ENCODE measurements at places on chromosomes 3 and 15.

DNA sequence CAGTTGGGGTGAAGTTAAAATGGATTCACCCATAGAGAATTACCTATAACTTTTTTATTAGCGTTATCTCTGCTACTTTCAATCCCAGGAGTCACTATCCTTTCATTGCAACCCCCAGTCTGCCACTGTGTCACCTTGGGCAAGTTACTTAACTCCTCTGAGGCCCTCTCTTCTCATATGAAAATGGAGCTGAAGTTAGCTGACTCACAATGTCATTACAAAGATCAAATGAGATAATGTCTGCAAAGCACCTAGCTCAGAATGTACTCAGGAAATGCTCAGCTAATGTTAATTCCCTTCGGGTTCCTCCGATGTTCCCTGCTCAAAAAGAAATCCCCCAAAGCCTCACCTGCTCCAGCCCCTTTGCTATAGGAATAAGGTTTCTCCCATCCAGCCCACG lies 50.0 kb downstream of the TRIM42 start:
- no peak for DNase-seq

DNA sequence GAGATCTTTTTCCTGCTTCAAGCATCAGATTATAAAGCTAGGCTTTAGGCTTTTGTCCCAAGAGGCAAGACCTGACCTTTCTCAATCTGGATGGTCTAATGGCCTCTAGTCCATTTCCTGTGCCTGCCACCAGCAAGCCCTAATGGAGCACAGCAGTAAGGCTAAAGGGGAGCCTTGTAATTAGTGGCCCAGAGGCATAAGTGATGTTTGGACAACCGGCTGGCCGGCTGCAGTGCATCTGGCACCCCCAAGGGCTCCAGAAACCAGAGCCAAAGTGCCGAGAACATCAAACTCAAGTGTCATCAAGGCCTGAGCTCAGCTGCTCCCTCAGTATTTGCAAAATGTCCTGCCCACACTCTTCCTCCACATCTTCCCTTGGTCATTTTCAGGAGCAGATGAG lies 31.9 kb upstream of the RTP4 start:
- DNase-seq = no peak

DNA sequence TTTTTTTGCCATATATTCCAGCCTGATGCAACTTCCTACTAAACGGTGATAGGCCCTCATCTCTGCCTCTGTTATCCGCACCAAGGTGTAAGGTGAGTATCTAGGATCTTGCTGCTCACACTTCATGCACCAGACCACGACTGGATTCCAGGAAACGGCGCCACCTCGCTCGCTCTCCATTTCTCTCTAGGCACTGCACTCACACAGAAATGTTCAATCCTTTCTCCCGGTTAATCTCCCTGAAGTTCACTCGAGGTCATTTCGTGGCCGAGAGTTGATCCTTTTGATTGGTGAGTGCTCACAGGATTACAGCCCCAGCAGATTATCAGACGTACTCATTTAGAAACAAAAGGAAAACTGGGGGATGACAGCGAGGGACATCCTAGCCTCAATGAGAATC lies 28.1 kb downstream of the MCF2L2 start:
- DNase-seq = no peak

DNA sequence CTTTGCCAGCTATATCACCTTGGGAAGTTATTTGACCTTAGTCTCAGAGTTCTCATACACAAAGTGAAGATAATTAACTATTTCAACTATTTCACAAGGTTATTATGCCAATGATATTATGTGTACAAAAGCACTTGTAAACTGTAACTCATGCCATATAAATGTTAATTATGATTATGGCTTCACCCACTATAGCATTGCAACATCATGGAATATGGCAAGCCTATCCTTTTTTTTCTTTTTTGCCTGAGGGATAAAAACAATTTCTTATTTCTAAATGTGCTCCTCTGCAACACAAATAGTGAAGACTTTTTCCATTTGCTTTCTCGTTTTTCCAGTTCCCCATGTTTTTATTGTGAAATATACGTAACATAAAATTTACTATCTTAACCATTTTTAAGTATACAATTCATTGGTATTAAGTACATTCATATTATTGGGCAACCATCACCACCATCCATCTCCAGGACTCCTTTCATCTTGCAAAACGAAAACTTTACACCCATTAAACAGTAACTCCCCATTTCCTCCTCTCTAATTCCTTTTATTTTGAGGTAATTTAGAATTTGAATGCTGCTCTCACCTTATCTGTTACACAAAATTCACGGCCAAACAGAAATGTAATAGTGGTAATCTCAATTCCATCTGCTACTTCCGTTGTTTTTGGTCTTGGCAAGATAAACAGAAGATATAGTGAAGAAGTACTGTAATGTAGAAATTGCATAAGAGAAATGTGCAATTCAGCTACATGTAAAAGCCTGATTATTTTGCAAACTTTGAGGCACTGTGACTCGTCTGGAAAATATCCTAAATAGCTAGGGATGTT lies 46.3 kb downstream of the NANOGP8 start:
- no peak for DNase-seq

DNA sequence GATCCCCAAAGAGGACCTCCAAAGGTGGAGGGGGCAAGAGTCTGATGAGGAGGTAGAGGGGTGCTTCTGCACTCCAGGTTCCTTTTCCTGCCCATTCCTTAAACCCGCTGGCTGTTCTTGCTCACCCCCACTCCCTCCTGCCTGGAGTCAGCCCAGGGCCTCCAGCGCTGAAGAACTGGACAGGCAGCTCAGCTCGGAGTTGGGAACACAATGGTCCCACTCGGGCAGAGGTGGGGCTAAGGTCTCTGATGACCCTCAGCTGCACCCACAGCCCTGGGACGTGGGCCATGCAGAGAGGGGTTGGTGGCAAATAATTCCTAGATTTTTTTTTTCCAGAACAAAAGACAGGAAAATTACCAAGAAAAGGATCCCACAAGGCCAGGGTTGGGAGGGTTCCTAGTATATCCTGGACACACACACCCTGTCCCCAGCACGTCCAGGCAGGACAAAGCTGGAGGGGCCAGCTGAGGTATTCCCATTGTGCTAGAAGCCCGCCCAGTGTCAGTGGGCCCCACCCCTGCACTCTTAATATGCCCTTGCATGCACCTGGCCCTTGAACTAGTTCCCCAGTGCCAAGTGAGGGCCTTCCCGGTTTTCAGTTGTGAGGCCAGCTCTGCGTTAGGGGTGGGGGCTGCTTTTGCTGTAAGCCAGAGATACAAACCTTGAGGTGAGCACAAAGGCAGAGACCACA lies 22.1 kb upstream of the IP6K2 start:
- DNase-seq = no peak

Measured in NCI-H2171 treated with DMSO at 0.1 percent for 48 hours (cell line).